ENCODE measurements at places on chromosomes 16 and 17.

GRCh38 chr17:16463358-16464302 is 28.4 kb downstream of the LRRC75A start:
- no peak for DNase-seq

- DNase-seq, result no peak
Measured at GRCh38 chr16:66334853-66335574, 31.5 kb upstream of the CDH5 start.

- no peak for DNase-seq
Measured at GRCh38 chr16:54505549-54506213, 219.1 kb upstream of the IRX3 start.

- no peak for DNase-seq
Measured at GRCh38 chr16:31785126-31785525, 88.5 kb upstream of the ZNF267 start.

DNA sequence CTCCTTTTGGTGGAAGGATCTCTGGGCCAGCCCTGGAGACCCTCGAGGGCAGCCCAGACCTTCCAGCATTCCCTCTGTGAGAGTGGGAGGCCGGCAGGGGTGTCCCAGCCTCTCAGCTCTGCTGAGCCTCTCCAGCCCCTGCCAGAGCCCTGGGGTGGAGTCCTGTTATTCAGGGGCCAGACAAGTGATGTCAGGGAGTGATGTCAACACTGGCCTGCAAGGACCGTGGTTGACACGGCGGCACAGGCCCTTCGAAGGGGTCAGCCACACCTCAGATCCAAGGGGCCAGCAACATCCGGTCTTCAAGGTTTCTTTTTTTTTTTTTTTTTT is 231.2 kb downstream of the KATNIP start:
- DNase-seq, result no peak

- no peak for DNase-seq
Measured at GRCh38 chr17:39919087-39919683, 750 bp upstream of the GSDMB start.

GRCh38 chr17:69142175-69142802 is 594 bp upstream of the ABCA6 start:
- no peak for DNase-seq

DNA sequence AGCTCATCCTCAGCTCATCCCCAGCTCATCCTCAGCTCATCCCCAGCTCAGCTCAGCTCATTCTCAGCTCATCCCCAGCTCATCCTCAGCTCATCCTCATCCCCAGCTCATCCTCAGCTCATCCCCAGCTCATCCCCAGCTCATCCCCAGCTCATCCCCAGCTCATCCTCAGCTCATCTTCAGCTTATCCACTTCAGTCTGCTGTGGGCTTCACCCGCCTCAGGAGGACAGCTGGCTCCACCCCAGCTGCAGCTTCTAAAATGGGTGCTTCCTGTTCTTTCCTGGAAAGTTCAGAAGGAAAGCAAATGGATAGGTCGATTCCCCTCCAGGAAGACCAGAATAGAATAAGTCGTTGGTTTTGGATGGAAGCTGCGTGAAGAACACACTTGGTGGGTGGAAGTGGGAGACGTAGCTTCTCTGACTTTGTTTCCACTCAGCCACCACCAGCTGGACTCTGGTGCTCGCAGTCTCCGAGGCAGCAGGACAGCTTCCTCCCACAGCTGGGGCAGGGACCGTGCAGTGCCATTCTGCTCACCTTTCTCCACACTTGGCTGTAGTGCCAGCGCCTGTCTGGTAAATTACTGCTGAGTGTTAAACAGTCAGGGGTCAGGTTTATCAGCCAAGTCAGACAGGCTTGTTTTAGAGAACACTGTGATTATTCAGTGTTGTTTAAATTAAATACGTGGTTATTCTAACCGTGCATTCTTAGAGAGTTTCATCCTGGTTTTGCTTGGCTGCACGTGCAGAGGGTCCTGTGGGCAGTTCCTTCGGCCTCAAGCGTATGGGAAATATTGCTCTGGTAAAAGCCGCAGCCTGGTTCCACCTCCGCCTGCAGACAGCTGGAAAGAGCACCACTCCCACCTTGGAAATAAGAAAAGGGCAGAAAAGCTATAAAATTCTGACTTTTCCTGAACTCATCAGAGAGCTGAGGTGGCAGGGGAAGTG is 61.0 kb upstream of the CHMP6 start:
- no peak for DNase-seq

GRCh38 chr17:7745748-7746470 is 28.4 kb downstream of the DNAH2 start:
- DNase-seq, result no peak

DNA sequence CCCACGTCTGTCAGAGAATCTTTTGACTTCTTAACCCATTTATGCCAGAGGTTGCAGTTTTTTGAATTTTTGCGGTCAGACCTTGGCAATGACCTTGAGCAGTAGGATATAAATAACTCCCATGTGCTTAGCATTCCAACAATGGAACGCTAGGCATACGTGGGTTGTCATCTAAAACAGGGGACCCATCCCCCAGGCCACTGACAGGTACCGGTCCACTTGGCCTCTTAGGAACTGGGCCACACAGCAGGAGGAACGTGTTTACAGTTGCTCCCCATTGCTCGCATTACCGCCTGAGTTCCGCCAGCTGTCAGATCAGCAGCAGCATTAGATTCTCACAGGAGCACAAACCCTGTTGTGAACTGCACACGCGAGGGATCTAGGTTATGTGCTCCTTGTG is 76.8 kb upstream of the LGALS9 start:
- no peak for DNase-seq

GRCh38 chr16:80791411-80791810 is 13.0 kb downstream of the CDYL2 start:
- DNase-seq, result no peak

- DNase-seq, result no peak
Measured at GRCh38 chr17:67138392-67138791, 94.0 kb downstream of the CACNG1 start.

DNA sequence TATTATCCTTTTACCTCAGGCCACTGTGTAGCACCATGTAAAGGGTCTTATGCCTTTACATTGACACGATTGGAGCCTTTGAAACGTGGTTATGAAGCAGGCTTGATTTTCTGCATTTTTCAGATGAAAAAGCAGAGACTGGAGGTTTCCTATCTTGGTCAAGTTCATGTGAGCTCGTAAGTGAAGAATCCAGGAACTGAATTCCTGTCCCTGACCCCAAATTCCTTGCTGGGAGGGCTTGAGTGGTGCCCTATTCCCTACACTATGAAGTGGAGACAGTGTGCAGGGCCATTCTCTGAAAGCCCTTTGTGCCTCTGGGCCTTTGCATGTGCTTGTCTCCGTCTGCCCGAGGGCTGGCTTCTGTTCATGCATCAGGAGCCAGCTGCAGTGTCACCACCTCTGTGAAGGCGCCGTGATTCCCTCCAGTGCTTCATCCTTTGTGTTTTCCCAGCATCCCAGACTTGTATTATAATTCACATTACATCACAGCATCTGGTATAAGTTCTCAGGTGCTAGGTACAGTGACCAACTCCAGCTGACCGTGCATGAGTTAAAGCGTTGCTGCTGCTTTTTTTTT is 181.1 kb downstream of the SNX29 start:
- no peak for DNase-seq
